ENCODE measurements at places on chromosomes 2 and 18.

- DNase-seq = no peak
These were observed 3.8 kb downstream of the SULT1C3 start for GRCh38 chr2:108243566-108243965.

GRCh38 chr2:96340493-96341414 is 5.2 kb downstream of the NCAPH start:
- no peak for DNase-seq

DNA sequence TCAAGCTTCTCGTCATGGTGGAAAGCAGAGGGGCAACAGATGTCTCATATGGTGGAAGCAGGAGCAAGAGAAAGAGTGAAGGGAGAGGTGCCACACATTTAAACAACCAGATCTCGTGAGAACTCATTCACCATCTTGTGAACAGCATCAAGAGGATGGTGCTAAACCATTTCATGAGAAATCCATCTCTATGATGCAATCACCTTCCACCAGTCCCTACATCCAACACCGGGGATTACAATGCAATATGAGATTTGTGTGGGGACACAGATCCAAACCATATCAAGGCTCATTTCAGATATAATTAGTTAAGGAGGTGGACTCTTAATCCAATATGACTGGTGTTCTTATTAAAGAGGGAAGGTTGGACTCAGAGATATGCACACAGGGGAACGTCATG is 272.8 kb downstream of the KCNS3 start:
- no peak for DNase-seq

GRCh38 chr2:9630117-9630735 is 571 bp downstream of the YWHAQ start:
- DNase-seq = peak; percentile 54

DNA sequence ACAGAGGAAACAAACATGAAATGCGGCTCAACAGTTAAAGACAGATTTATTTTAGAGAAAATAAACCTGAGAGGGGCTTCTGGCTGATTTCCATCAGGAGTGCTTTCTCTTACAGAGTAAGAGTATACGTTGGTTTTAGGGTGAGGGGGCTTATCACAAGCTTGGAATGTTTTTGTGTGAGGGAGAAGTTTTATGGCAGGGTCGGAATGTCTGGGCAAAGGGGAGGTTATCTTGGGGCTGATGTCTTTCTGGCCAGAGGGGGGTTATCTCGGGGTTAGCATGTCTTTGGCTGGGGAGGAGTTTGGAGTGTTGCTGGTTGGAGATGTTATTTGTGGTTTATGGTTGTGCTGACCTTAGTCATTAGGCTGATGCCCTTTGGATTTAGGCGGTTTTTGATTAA is 22.1 kb downstream of the PTRHD1 start:
- no peak for DNase-seq

- DNase-seq = no peak
These were observed 33.5 kb downstream of the SOWAHC start for GRCh38 chr2:109647636-109648035.

- no peak for DNase-seq
These were observed 334.6 kb upstream of the LYPD1 start for GRCh38 chr2:133004623-133005022.

GRCh38 chr2:239259603-239260298 is 141.1 kb downstream of the HDAC4 start:
- DNase-seq = no peak

DNA sequence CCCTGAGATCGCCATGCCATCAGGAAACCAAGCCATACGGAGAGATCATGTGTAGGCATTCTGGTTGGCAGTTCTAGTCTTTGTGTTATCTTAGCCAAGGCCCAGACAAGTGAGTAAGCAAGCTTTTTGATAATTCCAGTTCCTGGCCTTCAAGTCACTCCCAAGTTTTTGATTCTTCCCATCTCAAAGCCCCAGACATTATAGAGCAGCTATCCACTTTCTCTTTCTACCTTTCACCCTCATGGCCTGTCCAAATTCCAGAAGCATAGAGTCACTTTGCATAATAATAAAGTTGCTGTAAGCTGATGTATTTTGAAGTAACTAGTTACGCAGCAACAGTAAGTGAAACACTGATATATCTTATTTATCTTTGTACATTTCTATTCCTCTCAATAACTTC is 26.8 kb upstream of the IL1RL1 start:
- DNase-seq = no peak
